ENCODE measurements at places on chromosomes 3 and 15.
A peak's percentile ranks its signal among the peaks of the same experiment; 100 is the strongest.

DNA sequence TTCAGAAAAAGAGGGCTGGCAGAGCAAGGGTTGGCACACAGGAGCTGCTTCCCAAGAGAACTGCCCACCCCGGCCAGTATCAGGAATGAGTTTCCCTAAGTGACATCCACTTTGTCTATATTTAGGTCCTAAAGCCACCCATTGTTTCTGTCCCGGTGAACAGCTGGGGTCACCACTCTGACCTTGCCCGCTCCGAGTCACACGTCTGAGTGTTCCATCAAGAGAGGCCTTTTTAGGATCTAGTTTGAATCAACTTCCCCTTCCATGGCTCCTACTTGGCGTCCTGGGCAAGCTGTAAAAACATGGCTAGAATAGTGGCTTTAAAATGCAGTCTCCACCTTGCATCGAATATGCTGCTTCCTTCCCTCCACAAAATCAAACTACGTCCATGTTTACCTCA is 109.6 kb upstream of the ARHGEF3 start:
- DNase-seq = no peak

GRCh38 chr3:1404270-1404962 is 311.6 kb downstream of the CNTN6 start:
- no peak for DNase-seq

- peak; percentile 29 for DNase-seq
These were observed 11.3 kb upstream of the IQGAP1 start for GRCh38 chr15:90376789-90377188.

- DNase-seq = no peak
These were observed 54.3 kb upstream of the FGD5 start for GRCh38 chr3:14764331-14765059.

DNA sequence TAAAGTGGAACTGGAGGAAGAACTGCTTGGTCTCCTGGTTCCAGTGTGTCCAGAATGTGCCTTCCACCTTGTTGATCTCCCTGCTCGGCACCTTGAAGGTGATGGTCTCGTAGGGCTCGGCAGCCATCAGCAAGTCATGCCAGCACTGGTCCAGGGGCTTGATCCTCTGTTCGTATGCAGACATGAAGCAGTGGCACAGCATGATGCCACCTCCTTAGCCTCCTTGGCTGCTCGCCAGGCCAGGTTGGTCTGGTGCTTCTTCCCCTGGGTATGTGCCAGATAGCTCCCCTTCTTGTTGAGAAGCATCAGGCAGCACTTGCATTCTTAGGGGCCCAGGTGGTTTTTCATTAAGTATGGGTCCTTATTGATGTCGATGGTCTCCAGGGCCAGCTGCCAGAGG is 17.8 kb upstream of the TXNRD3 start:
- no peak for DNase-seq

GRCh38 chr3:101884776-101885175 is 35.5 kb downstream of the NFKBIZ start:
- no peak for DNase-seq

DNA sequence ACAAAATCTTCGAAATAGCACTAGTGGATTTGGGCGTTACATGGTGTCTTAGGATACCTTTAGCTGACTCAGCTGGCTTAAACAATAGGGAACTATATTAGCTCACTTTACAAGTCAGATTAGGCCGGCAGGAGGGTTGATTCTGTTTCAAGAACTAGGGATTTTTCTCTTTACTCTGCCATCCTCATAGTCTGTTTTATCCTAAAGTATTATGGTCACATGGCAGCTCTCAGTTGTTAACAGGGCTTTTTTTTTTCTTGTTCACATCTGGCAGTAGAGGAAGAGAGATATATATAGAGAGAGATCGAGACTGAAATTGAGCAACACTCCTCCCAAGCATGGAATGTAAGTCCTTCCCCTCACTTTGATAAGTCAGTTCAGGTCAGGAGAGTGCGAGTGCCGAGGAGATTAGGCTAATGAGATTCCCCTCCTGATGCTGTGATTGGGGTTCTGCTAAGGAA is 32.9 kb downstream of the CHP1 start:
- DNase-seq = no peak

DNA sequence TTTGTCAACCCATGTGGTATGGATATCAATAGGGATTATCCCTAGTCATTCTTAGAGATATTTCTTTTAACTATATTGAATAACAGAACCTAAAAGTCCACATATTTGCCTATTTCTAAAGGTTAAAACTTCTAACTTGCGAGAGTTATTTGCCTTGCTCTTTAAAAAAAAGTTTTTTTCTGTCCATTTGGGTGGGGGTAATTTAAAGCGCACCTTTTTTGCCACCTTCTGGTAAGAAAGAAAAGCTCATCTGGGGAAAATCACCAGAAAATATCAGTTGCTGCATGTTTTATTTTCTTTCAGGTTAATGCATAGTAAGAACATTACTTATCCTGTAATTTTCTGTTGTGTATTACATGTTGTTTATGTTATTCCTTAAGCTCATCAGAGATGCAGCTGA is 242.0 kb upstream of the GOLGA6L4 start:
- no peak for DNase-seq
